Activated T-helper 17 cell treated with anti-CD3 and anti-CD28 coated beads, Interleukin-2, amount 50 U/mL, for 72 hours (primary cell): ENCODE measurements at places on chromosomes 12 and 14. TPM values are rescaled to one million over a fixed set of nuclear protein-coding genes. Genes with fewer than 3 reads are reported as not detected.

SLC2A3 gene
- total RNA-seq, result 296 TPM

GPR162 gene
- total RNA-seq, result 0.15 TPM

KCNC2 gene
- not detected for total RNA-seq

CD69 gene
- 150 TPM for total RNA-seq

TNS2 gene
- 4.6 TPM for total RNA-seq

SMIM41 gene
- not detected for total RNA-seq

EML1 gene
- total RNA-seq, result 0.54 TPM

P2RX2 gene
- total RNA-seq, result not detected

SLC17A8 gene
- not detected for total RNA-seq

NRIP2 gene
- total RNA-seq, result not detected

ARHGAP9 gene
- total RNA-seq, result 225 TPM

CTSG gene
- total RNA-seq, result not detected

FAM186B gene
- 0.11 TPM for total RNA-seq

MYH6 gene
- 0.82 TPM for total RNA-seq

ADAM20 gene
- total RNA-seq, result 2.9 TPM

CCDC175 gene
- total RNA-seq, result not detected

RNASE3 gene
- not detected for total RNA-seq
